CD4-positive, alpha-beta T cell (primary cell): ENCODE measurements at places on chromosomes 1 and 21.

GRCh38 chr1:74399249-74399648, 113.2 kb downstream of the LRRC53 start:
- no peak for DNase-seq

DNA sequence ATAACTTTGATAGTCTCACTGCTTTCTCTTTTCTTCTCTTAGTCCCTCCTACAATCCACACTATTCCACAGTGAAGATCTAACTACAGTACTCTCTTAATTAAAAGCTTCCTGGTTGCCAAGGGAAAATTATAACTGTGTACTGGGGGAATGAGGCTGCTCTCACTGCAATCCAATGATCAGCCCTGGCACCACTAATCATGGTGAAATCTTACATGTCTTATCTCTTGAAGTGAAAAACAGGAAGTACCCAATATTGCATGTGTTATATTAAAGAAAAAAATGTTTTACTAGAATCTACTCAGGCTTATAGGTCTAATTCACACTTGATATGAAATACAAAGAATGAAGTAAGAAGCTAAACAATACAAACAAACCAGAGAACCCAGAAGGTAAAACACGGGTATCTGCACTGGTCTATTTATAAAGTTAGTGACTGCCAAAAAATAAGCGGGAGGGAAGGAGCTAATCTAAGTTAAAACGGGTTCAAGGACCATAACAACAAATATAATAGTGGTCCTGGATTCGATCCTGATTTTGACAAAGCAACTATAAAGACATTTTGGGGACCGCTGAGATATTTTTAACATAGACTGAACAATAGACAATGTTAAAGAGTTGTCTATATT, 57.5 kb downstream of the RGS2 start:
- no peak for DNase-seq

DNA sequence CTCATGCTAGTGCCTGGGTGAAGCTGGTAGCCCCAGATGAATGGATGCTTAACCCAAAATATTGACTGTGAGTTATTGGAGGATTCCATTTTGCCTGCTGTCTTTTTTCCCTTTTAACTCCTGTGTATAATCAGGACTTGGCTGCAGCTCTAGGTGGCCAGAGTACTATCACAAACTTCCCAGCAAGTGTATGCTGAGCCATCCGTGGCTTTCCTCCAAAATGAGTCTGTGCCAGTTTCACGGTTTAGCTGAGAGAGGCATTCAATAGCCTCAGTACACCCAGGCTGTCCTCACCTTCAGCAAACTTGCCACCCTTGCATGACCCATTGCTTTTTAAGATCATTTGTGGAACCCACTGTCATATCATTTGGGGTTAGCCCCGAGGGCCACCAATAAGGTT, 5.3 kb upstream of the DPT start:
- DNase-seq = no peak

DNA sequence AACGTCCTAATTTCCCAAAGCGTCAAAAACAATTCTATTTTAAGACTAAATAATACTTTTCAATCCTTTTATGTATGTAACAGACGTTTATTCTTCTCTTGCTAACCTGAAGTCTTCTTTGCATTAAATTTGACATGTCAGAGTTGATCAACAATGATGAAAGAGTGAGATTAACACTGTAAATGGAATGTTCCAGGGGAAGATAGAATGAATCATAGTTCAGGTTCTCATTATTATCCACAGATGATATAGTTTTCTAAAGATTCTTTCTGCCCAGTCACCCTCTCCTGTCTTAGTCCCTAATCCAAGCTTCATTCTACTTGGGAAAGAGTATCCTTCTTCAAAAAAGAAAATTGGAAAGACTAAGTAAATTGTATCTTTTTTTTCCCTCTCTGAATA, 38.9 kb downstream of the SDCCAG8 start:
- no peak for DNase-seq

GRCh38 chr1:165598676-165599059, 32.4 kb upstream of the MGST3 start:
- DNase-seq = no peak

GRCh38 chr1:157141212-157141855, 3.1 kb upstream of the ETV3 start:
- DNase-seq = no peak

DNA sequence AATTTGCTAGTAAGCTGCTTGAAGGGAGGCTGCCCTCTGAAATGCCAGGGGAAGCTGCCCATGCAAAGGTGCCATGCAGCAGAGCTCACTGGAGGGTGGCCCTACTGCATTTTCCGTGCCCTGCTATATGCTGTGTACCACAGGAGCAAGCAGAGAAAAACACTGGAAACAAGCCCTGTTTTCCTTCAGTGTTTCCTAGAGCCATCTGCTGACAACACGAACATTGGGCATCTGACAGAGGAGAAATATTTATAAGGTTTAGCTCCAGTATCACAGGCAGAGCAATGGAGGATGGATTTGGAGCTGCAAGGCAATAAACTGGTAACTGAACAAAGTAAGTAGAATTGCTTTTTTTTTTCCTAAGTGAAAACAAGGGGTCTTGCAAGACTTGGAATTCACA, 198.4 kb downstream of the USP25 start:
- DNase-seq = no peak

- DNase-seq = no peak
These were observed 60.5 kb upstream of the CR2 start for GRCh38 chr1:207393610-207394009.

DNA sequence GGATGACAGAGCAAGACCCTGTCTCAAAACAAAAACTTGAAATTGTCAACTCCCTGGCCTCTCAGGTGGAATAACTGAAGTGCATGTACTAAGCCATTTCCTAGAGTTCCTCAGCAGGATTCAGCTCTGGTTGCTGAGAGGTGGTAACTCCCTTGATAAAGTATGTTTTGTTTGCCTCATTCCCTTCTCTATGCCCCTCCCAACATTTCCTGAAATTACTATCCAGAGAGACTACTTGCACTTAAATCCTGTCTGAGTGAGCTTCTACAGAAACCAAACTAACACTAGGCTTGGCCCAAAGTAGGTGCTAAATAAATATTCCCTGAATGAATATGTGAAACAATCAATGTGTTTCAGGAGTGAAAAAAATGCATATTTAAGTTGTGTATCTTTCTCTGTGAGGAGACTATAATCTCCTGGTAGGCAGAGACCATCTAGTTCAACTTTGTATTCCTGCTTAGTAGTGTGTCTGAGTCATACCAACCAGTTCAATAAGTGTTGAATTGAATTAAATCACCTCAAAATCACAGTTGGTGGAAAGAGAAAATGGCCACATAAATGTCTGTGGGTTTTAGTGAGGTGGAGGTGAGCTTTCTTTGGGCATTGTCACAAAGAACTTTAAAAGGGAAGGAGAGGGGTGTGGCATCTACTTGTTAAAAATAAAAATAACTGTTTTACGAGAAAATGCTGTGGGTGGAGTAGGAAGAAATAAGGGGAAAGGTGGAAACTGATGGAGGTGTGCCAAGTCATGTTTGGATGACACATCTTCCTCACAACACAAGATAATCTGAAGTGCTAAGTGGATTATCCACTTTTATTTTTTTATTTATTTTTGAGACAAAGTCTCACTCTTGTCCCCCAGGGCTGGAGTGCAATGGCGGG, 12.6 kb downstream of the RIMKLA start:
- DNase-seq = no peak
